ENCODE measurements at places on chromosomes 4 and X. TPM values are rescaled to one million over a fixed set of nuclear protein-coding genes. Genes with fewer than 3 reads are reported as not detected.

DNA sequence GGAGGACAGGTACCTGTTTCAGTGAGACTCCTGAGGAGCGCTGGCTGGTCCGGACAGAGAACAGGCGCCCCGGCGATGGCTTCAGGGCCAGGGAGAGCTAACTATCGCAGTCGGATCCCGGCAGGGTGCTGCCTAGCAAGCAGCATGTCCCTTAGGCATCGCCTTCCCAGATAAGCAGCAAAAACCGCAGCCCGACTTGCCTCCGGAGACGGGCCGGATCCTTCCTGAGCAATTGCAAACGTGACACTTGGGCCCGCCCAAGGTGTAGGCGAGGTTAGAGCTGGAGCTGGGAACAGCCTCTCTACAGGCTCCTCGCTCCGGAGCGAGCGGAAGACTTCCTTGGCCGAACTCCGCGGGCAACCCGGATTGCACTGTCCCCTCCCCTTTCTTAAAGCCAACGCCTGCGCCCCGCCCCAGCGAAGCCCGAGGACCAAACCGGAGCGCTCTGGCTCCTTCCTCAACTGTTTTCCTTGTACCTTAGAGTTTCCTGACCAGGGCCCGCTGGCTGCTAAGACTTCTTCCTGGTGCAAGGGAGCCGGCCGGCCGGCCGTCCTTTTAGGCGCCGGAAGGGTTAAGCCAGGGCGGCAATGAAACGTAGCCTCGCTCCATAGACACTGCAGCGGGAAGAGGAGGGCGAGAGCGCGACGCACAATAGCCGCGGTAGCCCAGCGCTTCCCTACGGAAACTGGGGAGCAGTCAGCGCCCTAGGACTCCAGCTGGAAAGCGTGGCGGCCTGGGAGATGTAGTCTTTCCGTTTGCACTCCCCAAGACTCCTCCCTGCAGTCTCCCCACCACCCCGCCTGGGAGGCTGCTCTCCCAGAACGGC, at the start of gene OPHN1:
OPHN1 (minus strand) TSS at position 341 of the 826 bp plus-strand sequence. CDS start 475 bp downstream, outside the sequence.
- DNase-seq = peak; percentile 90
- H3K36me3 ChIP-seq = no peaks in the 10 kb centered on the region
- peak within 1 kb of the TSS; percentile 54 for H3K4me3 ChIP-seq
- H3K4me1 ChIP-seq = peaks cover 27% of the 10 kb centered on the region

PPP2R2C gene
- not detected for total RNA-seq

DNA sequence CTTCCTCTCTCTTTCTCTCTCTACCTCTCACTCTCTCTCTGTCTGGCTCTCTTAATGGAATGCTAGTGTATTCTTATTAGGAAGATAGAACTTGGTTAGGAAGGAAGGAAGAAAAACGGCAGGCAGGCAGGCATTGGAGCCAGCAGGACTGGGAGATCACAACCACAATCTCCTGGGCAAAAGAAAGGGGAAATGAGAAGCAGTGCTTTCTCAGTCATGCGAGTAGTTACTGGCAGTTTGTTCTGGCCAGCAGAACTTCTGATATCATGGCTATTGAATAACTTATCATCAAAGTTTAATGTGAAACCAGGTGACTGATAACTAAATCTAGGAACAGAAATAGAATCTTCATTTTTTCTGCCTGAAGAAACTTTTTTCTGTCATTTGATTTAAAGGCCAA, 60.9 kb upstream of the PAGE1 start:
- no peaks in the 10 kb centered on the region for H3K4me1 ChIP-seq
- peaks cover 10% of the 10 kb centered on the region for H3K27me3 ChIP-seq
- no peak overlapping the region for H3K27ac ChIP-seq
- H3K4me3 ChIP-seq = no peak overlapping the region

MXRA5 gene
- total RNA-seq = 0.58 TPM

GRCh38 chr4:20403290-20403689, 151.6 kb downstream of the SLIT2 start:
- no peaks in the 10 kb centered on the region for H3K27me3 ChIP-seq
- H3K36me3 ChIP-seq = no peaks in the 10 kb centered on the region
- DNase-seq = no peak

DNA sequence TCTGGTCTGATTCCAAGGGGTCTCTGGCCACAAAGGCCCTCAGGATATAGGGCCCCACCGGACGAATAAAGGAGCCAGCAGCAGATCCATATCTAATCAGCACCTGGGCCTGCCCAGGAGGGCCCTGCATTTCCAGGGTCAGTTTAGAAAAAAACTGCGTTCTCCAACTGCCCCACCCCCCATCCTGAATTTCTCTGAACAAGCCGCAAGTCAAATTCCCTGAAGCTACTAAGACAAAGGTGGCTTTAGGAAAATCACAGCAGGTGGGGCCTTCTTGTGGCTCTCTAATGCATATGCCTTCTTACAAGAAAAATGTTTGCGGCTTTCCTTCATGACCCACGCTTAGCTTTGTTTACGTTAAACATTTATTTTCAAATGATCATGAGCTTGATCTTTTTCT, 76.6 kb downstream of the MBNL3 start:
- peaks cover 5% of the 10 kb centered on the region for H3K27me3 ChIP-seq
- DNase-seq = peak; percentile 5
- H3K36me3 ChIP-seq = no peaks in the 10 kb centered on the region
- no peak overlapping the region for H3K27ac ChIP-seq
- H3K4me1 ChIP-seq = peaks cover 6% of the 10 kb centered on the region

KLHL34 gene
- total RNA-seq = 0.18 TPM

DNA sequence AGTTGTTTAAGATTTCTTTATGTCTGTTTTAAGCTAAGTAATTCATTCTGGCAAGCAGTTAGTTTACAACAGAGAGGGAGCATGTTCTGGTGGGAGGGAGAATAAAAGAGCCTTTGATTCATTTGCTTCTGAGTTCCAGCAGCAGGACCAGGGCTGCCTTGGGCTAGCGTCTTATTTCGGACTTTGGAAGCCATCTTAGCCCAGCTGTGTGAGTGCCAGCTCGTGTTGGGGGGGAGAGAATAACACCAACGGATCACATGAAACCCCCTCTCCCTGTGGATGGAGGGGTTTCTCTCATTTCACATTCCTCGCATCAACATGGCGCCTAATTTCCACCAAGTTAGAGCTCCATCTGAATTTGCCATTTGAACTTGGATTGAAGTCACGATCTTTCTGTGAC, 7.4 kb downstream of the GAB1 start:
- H3K36me3 ChIP-seq = no peaks in the 10 kb centered on the region
- no peak overlapping the region for H3K4me3 ChIP-seq
- H3K27me3 ChIP-seq = no peaks in the 10 kb centered on the region
- H3K4me1 ChIP-seq = peaks cover 30% of the 10 kb centered on the region

All from stomach (tissue), 19 donors.